Left renal cortex interstitium (tissue), 4 donors: ENCODE measurements at places on chromosomes 11 and 22. TPM values are rescaled to one million over a fixed set of nuclear protein-coding genes. Genes with fewer than 3 reads are reported as not detected.

Gene OAF
- 36.4 TPM for polyA plus RNA-seq

Gene RNF169
- polyA plus RNA-seq, result 18.4 TPM

Gene BEST1
- polyA plus RNA-seq, result 5.3 TPM

Gene OR51B2
- not detected for polyA plus RNA-seq

Gene C11orf97
- polyA plus RNA-seq, result not detected

Gene MMP3
- not detected for polyA plus RNA-seq

Gene ZFP91
- 63.4 TPM for polyA plus RNA-seq

Gene NFAM1
- 1.2 TPM for polyA plus RNA-seq

Gene MRGPRX4
- not detected for polyA plus RNA-seq

Gene APOL3
- polyA plus RNA-seq, result 14.6 TPM

Gene SMC1B
- polyA plus RNA-seq, result 0.20 TPM

- DNase-seq, result no peak
Measured at GRCh38 chr11:132904607-132905006, 627.7 kb downstream of the OPCML start.

DNA sequence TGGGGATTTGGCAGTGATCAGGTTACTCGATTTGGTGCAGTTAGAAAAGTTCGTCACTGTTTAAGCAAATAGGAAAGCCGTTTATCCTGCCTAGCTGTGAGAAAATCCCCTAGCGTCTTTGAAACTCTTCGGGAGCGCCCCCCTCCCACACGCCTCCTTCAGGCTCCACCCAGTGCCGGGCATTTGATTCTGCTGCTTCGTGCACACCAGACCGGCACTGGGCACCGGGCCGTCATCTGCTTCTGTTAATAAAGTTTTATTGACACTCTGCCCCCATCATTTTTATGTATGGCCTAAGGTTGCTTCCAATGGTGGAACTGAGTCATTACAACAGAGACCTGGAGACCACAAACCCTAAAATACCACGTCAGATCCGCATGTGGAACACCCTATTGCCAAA is 50.9 kb downstream of the IGF2 start:
- DNase-seq, result no peak

DNA sequence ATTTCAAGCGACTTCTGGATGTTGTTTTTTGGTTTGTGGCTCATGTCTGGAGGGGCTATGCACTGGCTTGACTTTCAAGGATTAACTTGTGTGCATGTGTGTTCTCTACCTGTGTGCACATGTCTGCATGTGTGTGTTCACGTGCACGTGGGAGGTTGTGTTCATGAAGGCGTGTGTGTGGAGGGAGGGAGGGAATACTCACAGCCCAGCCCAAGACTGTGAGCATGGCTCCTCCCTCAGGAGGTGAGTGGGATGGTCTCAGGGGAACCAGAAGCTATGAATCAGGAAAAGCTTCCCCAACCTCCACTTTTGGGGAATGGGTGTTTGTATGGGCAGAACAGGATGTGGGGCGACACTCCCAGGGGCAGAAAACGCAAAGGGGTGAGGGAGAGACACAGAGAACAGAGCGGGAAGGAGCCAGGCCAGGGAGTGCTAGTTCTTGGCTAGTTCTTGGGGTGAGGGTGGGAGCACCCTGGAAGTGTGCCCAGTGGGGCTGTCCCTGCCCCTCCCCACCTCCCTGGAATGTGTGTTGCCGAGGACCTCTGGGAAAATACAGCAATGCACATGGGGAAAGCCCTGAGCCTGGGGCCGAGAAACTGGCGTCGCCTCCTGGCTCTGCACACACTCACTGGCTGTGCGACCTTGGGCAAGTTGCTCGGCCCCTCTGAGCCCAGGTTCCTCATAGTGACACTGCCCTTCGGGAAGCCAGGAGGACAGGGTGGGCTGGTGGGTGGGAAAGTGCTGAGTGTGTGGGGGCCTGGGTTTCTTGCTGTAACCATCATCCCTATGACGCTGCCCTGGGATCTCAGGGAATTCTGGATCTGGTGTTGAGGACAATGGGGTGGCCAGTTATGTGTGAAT is 16.9 kb upstream of the ALX4 start:
- DNase-seq, result no peak

GRCh38 chr11:120941000-120941399 is 82.9 kb upstream of the TBCEL start:
- no peak for DNase-seq

GRCh38 chr11:59559886-59560285 is 48.5 kb downstream of the OR4D9 start:
- DNase-seq, result no peak

GRCh38 chr11:32079553-32079952 is 11.3 kb upstream of the RCN1 start:
- DNase-seq, result no peak

DNA sequence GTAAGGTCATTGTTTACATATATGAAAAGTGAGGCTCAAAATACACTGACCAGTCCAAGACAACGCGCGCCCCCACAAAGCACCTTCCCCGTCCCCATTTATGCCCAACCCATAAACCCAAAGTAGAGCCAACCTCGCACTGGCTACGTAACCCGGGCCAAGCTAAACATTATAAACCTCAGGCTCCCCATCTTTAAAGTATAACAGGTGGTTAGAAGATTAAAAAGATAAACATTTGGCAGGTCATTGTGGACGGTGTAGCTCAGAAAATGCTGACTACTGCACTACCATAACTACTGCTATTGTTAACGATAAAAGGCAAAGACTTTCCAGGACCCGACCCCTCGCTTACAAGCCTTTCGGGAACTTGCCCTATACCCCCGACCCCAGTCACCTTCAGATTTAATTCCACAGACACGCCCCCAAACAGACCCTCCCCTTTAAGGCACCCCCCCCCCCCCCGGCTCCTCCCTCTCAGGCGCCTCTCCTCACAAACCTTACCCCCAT is 470 bp downstream of the NUMA1 start:
- DNase-seq, result no peak

DNA sequence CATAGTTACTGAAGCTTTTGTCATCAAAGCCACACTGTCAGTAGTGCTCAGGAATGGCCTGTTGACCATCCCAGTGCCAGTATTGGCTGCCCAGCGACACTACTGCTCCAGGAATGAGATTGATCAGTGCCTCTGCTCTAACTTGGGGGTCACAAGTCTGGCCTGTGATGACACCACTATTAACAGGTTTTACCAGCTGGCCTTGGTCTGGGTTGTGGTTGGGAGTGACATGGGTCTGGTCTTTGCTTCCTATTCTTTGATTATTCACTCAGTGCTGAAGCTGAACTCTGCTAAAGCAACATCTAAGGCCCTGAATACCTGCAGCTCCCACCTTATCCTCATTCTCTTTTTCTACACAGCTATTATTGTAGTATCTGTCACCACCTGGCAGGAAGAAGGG is 21.5 kb downstream of the OR56B4 start:
- no peak for DNase-seq

DNA sequence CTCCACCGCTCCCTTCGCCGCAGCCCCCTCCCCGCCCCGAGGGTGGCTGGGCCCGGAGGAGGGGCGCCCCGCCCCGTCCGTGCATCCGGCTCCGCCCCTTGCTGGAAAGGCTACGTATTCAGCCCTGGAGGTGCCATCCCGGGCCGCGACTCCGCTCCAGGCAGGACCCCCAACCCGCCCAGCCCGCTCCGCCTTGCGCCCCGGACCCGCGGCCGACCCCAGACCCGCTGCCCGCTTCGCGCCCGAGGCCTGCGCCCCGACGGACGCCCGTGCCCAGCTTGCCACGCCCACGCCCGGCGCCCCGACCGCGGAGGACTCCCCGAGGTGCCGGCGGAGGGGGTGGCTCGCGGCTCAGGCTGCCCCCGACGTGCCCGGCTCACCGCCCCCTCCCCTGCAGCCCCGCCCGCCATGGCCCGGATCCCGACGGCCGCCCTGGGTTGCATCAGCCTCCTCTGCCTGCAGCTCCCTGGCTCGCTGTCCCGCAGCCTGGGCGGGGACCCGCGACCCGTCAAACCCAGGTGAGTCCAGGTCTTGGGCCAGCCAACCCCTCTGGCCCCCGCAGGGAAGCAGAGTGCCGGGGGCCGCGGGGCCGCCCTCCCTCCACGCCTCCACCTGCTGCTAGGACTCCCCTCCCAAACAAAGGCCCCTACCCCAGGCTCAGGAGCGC is at the start of gene ADM2:
TSS of gene ADM2 (plus strand) at position 104 of the 667 bp plus-strand sequence. CDS start at position 409, 305 bp downstream.
- no peak for DNase-seq

- DNase-seq, result no peak
Measured at GRCh38 chr11:12998336-12998735, 10.8 kb upstream of the RASSF10 start.

- DNase-seq, result no peak
Measured at GRCh38 chr11:128338811-128339210, 248.5 kb downstream of the ETS1 start.

DNA sequence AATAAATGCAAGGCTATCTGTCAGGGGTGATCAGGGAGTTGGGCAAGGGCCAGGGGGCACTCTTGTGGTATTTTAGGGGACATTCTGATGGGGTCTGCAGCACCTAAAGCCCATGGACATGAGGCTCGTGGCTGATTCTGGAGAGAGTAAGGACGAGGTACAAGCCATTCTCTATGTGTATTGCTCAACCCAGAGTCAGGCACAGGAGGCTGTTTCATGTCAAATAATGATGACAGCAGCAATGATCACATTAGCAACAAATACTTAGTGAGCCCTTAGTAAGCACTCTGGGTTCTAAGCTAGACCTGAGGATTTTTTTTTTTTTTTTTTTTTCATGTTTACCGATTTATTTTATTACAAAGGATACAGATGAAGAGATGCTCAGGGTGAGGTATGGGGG is 83.5 kb upstream of the THY1 start:
- no peak for DNase-seq

GRCh38 chr11:126660321-126660720 is 304.8 kb downstream of the ST3GAL4 start:
- DNase-seq, result no peak

DNA sequence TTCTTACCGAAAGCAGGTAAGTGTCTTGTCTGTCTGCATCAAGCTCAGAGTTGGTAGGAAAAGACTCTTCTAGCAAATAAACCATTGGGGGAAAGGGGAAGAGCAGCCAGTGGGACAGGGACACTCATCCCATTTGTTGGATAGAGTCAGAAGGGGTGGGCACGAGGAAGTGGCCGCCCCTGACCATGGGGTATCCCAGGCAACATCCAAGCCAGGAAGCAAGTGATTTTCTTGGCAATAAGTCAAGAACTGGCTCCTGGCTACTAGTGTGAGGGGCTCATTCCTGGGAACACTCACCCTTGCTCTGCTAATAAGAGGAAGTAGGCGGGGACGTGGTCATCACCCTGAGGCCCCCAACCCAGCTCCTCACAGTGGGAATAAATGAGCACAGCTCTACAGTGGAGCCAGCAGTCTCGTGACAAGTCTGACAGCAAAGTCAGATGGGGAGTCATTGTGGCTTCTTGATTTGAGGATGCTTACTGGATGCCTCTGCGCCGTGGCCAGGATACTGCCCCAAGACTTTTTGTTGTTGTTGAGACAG is 6.7 kb downstream of the SLC25A18 start:
- no peak for DNase-seq

DNA sequence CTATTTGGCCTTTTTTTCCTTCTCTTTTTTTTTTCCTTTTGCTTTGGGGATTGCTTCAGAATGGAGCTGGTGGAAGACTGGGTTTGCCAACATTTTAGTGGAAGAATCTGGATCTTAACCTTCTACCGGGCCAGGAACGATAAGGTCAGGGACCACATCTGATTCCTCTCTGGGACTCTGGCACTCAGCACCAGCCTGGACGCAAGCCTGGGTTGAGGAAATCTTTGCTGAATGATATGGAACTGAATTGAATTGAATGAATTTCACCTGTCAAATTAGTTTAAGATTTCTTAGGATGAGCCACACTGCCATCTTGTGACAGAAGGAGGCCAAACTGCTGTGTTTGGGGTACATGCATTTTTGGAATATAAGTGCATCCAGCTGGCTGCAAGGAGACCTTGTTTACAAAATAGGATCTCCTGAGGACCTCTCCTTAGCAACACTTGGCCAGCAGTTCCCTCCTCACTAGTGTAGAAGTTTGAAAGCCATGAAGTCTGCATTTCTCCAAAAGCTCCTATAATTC is 30.4 kb downstream of the TPBGL start:
- DNase-seq, result no peak

GRCh38 chr11:1943977-1944376 is 3.2 kb upstream of the MRPL23 start:
- no peak for DNase-seq

GRCh38 chr11:129141748-129142523 is 50.2 kb downstream of the ARHGAP32 start:
- no peak for DNase-seq

DNA sequence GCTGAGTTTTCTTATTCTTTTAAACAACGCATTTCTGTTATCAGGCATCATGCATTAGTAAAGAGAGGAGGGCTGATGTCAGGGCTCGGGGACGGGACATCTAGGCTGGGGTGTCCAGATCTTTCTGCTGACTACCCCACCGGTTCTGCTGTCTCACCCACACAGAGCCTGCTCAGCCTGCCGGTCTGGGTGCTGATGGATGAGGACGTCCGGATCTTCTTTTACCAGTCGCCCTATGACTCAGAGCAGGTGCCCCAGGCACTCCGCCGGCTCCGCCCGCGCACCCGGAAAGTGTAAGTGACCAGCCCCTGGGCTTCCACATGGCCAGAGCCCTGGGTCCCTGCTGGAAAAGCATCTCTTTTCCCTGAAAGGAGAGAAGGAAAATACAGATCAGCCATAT is 9.4 kb downstream of the NCF4 start:
- DNase-seq, result no peak

GRCh38 chr11:64799623-64800302 is 3.3 kb downstream of the MAP4K2 start:
- DNase-seq, result no peak

- no peak for DNase-seq
Measured at GRCh38 chr11:103637295-103637694, 399.1 kb upstream of the DDI1 start.

DNA sequence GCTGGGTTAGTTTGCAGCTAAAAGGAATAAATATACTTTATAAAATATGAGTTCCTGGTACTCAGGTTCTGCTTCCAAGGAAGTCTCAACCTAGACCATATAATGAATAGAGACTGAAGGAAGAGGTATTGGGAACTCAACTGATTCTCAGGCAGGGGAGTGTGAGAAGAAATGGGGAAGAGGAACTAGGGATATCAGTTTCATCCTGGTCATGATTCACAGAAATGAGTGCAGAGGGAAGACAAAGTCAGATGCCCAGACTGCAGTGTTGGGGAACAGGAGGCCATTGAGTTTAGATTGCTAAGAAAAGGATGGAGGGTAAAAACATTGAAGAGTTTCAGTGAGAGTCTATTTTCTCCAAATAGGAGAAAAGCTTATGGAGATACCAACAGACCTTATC is 28.8 kb downstream of the PLAAT5 start:
- no peak for DNase-seq

- DNase-seq, result no peak
Measured at GRCh38 chr11:30543066-30543465, 43.1 kb downstream of the MPPED2 start.

- no peak for DNase-seq
Measured at GRCh38 chr11:106644824-106645223, 373.5 kb downstream of the GUCY1A2 start.
